ENCODE measurements at places on chromosomes 7 and 10. TPM values are rescaled to one million over a fixed set of nuclear protein-coding genes. Genes with fewer than 3 reads are reported as not detected.

UPK3B gene
- 3.8 TPM for polyA plus RNA-seq

GATA3 gene
- polyA plus RNA-seq, result 0.33 TPM

SH2D4B gene
- not detected for polyA plus RNA-seq

BLOC1S2 gene
- polyA plus RNA-seq, result 69.6 TPM

NEUROD6 gene
- polyA plus RNA-seq, result not detected

AGR2 gene
- not detected for polyA plus RNA-seq

ITGA8 gene
- not detected for polyA plus RNA-seq

CAMK2B gene
- not detected for polyA plus RNA-seq

SPDYE11 gene
- 0.92 TPM for polyA plus RNA-seq

RASSF4 gene
- 17.8 TPM for polyA plus RNA-seq

SLC18A3 gene
- 0.09 TPM for polyA plus RNA-seq

TRIM50 gene
- not detected for polyA plus RNA-seq

RAB19 gene
- 2.5 TPM for polyA plus RNA-seq
